ENCODE measurements at places on chromosomes 2 and 18.

- DNase-seq: no peak
Measured at GRCh38 chr18:3014503-3015203, 1.7 kb upstream of the LPIN2 start.

DNA sequence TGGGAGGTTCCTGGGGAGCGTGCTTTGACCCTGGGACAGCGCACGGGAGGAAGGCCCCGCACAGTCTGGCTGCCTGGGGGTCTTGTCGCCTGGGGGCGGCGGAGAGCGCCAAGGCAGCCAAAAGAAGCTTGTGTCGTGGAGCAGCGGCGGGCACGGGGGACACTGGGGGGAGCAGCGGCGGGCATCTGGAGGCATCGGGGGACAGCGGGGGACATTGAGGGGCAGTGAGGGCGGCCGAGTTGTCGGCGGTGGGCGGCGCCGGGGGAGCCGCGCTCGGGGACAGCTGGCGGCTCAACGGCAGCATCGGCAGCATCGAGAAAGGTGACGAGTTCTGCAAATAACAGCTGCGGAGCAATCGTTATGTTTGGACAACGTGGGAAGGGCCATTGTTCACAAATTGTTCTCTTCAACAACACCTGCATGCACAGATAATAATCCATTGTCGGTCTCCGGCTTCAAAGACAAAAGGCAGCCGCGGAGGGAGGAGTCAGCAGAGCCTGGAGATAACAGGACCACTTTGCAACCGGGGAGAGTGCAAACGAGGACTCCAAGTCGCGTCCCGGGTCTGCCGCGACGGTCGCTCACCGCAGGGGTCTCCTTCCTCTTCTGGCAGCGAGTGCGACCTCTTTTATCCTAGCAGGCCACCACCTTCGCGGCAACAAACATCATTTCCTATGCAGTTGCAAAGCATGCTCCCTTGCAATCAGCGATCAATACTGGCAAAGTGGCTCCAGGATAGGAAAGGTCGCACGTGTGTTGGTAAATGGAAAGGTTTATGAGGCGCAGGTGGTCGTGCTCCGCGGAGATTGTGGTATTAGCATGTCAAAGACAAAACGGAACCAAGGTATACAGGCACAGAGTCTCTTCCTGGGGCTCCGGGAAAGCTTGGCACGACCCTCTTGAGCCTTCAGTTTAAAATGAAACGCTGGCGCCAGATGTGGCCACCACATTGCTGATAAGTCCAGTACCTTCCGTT lies 132.3 kb upstream of the DLX2 start:
- no peak for DNase-seq

GRCh38 chr2:60796573-60797509 lies 40.8 kb downstream of the PAPOLG start:
- DNase-seq: no peak

DNA sequence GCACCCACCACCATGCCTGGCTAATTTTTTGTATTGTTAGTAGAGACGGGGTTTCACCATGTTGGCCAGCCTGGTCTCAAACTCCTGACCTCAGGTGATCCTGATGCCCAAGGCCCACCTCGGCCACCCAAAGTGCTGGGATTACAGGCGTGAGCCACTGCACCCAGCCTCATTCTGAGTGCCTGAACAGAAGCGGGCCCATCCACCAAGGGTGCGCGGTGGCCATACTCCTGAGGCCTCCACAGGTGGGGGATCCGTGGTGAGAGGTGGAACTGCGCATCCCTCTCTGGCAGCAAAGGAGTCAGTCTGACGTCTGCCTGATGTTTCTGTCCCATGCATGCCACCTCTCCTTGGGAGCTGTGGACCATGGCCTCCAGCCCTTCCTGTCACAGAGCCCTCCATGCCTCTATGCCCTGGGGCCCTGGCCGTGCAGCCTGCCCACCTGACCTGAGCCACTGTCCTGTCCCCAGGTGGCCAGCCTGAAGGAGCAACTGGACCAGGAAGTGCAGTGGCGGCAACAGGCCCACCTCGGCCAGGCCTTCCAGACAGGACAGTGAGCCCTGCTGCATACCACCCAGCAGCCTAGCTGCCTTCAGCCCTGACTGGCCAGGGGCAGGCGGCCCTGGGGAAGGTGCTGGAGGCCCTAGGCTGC lies 7.6 kb upstream of the SNED1 start:
- DNase-seq: no peak

DNA sequence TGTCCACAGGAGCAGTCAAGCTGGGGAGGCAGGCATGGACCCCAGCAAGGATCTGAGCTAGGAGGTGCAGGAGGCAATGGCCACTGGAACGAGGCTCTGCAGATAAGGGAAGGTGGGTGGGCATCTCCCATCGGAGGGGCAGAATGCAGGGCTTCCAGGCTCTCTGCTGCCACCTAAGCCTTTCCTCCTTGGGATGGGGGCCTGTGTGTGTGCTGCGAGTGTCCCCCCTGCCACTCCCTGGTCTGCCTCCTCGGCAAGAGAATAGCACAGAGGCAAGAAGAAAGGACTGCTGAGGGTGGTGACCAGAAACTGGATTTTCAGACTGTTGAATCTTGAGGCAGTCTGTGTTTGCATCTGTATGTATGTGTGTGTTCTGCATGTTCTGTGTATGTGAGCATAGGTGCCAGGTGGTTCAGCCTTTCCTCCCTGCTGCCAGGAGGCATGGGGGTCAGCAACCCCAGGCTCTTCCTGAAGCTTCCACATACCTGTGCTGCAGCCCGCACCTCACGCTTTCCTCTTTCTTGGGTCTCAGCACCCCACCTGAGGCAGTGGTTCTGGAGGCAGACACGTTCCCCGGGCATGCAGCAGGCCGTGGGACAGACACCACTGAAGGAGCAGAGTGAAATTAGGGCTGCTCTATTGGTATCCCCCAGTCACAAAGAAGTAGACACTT lies 86.7 kb downstream of the EPAS1 start:
- no peak for DNase-seq

- no peak for DNase-seq
Measured at GRCh38 chr2:128263902-128264331, 54.8 kb downstream of the HS6ST1 start.

- DNase-seq: no peak
Measured at GRCh38 chr2:30899516-30900054, 92.3 kb upstream of the CAPN13 start.

DNA sequence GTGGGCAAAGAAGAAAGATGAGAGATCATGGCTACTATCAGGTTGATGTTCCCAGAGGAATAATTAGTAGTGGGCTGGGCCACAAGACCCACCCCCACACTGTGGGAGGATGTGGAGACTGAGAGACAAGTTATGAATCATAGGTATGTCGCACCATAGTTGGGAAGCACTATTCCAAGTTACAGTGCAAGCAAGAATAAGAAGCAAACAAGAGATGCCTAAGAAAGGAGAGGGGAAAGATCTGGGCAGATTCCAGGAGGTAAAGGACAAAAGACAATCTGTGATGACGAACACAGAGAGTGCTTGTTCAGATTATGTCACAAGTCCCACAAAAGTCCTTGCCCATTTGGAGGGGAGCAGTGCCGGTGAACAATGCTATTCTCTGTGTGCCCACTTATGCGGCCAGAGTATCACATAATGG lies 56.6 kb downstream of the FAM228A start:
- no peak for DNase-seq

DNA sequence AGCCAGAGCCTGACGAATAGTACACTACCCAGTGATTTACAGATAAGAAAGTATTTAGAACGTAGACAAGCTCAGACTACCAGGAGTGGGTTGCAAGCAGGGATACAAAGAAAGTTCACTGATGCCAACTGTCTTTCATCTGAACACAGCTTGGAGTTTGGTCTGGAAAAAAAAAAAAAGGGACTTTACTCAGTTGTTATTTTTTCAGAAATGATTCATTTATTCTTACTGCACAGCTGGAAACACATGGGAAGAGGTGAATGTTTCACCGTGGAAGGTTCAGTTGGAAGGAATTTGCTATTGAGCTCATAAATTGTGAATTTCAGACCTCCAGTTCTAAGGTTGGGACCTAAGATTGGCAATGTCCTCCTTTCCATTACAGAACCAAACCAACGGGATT lies 259.7 kb downstream of the ETAA1 start:
- DNase-seq: no peak

Data from NCI-H1048 (cell line).